ENCODE measurements at places on chromosomes 16 and 17.
A peak's percentile ranks its signal among the peaks of the same experiment; 100 is the strongest.

GRCh38 chr16:27421961-27422740, 20.2 kb downstream of the IL21R start:
- no peak for DNase-seq

GRCh38 chr17:36545077-36545464, 352 bp downstream of the GGNBP2 start:
- DNase-seq = no peak

GRCh38 chr16:48353565-48354163, 31.5 kb downstream of the SIAH1 start:
- peak; percentile 79 for DNase-seq

DNA sequence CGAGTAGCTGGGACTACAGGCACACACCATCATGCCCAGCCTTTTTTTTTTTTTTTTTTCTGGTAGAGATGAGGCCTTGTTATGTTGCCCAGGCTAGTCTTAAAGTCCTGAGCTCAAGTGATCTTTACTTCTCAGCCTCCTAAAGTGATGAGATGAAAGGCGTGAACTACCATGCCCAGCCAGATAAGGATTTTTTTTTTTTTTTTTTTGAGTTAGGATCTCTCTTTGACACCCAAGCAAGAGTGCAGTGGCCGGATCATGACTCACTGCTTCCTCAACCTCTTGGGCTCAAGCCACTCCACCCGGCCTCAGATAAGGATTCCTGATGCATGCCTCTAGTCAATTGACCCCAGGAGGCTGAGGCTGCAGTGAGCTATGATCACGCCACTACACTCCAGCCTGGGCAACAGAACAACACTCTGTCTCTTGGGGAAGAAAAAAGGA, 11.2 kb upstream of the PLEKHG4 start:
- peak; percentile 90 for DNase-seq

- no peak for DNase-seq
These were observed 13.7 kb upstream of the AKAP10 start for GRCh38 chr17:19991252-19991885.

All from astrocyte of the hippocampus (primary cell).